ENCODE measurements at places on chromosomes 16 and 17.

DNA sequence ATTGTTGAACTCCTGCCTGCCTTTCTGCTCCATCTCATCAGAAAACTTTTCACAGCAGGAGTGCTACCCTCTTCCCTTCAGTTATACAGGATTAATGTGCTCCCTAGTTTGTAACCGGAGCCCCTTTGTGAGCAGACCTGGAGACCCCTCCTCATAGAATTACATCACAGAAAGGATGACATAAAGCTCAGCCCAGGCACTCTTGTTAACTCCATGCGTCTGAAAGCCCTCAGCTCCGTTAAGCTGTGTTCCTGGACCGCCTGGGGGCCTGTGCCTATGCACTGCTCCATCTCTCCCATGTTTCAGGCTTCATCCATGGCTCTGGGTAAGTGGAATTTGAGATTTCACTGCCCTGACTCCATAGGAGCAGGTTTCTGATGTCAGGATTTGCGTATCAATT lies 7.6 kb downstream of the WSCD1 start:
- DNase-seq: no peak

DNA sequence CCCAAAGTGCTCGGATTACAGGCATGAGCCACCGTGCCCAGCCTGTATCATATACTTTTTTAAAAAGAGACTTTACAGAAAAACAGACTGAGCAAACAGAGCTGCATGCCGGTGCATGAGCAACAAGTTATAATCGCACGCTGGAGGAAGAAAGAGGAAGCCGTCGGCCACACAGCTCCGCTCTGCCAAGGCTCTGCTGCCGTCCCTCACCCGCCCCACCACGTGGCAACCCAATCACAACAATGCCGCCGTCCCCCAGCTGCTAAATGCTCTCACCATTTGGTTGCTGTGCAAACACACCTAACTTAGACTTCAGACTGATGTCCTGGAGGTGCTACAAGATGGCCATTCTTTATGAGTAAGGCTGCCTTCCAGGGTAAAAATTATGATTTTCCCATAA lies 83.5 kb downstream of the ADCY9 start:
- DNase-seq: no peak

DNA sequence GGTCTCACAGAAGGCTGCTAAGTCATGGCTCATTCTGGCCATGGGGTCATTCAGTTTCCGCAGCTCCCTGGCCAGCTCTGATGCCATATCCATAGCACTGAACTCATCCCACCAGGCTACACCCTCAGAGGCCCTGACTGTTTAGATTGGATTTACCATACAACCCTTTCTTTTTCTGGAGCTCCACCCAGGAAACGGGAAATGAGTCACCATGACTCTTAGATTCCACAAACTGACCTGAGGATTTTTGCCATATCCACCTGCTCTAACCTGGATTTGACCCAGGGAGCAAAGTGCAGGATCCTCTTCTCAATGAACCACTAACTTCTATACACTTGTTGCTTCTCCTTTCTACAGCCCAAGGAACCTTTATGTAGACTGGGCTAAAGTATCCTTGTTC lies 20.3 kb upstream of the CALB2 start:
- DNase-seq: no peak

GRCh38 chr17:80180192-80180591 lies 10.4 kb downstream of the CARD14 start:
- DNase-seq: no peak

DNA sequence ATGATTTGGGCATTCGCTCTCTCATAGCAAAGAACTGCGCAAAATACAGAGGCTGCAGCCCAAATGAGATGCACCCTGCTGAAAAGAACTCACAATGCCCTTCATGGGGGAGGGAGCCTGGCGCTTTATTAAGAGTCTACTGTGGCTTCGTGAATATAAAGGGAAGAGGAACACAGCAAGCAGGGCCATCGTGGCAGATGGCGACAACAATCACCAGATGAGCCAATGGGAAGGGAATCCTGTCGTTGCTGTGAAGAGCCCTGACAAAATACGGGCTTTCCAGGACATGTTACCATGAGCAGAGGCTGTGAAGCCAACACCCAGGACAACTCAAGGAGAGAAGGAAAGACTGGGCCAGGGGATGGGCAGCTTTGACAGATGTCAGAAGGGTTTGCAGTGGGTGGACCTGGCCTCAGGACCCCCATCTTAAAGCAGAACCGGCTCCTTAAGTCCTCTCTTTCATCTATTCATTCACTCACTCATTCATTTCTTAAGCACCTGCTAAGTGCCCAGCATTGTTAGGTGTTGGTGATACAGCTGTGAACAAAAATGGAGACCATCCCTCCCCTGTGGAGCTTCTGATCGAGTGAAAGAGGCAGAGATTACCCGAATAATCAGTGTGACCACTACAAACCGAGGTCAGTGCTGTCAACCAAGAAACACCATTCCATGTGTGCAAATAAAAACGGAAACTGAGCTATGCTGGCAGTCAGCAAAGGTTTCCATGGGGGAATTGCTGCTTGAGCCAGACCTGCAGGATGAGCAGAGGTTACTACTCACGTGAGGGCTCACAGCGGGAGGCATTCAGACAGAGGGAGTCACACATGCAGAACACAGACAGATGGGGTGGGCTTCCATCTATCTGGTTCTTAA lies 125.8 kb downstream of the DYNLRB2 start:
- no peak for DNase-seq

- DNase-seq: no peak
Measured at GRCh38 chr16:54208237-54208636, 78.3 kb downstream of the IRX3 start.

DNA sequence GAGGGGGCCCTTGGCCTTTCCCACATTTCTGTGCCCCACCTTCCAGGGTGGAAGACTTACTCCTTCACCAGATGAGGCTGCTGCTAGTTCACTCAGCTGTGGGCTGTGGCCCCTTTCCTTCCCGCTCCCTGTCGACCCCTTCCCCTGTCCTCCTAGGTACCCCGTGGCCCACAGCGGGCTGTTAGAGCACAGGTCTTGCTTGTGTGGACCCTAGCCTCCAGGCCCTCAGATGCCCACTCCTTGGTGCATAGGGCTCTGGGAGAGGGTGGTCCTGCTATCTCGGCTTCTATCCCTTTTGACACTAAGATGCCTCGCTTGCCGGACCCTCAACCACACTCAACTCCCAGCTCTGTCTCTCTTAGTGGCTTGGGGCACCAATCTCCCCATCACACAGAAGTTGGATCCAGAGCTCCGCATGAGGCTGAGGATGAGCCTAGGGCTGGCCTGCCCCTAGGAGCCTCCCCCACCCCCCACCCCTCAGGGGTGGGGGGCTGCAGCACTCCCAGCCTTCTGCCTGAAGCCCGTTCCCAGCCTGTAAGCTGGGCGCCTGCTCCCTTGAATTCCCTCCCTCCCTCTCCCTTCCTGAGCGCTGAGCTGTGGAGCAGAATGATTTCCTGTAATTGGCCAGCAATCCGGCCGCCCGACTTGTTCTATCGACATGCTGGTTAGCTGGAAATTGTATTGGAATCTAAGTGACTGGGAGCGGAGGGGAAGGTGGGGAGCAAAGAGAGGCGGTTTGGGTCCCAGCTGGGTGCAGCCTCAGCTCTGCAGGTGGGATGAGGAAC lies 30.9 kb downstream of the DCAKD start:
- DNase-seq: no peak

DNA sequence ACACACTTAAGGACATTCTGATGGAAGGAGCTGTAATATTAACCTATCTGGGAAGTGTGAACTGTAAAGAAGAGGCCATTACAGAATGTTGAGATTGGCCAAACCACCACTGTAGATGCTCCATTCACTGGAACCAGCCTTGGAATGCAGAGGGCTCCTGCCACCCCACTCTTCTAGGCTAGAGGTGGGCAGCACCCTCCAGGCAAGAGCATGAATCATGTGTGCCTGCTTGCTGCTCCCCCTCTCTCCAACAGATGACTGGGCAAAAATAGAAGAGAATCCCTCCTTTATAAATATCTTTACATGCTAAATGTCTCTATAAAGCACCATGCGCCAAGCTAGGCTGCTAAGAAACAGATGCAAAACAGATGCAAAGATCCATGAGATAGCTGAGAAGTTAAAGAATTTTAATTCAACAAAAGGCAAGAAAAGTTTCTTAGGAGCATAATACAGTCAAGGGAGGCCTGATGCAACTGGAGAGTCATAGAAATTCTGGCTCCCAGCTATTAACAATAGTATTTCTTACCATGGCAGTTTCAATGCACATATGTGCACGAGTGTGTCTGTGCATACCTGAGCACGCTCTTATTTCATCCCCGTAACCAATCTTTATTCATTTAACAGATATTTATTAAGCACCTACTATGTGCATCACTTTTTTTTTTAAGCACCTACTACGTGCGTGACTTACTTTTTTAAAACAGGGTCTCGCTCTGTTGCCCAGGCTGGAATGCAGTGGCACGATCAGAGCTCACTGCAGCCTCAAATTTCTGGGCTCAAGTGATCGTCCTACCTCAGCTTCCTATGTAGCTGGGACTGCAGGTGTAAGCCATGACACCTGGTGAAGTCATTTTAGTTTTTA lies 53.6 kb downstream of the GRIN2A start:
- no peak for DNase-seq
